ENCODE measurements at places on chromosomes 7 and 10. TPM values are rescaled to one million over a fixed set of nuclear protein-coding genes. Genes with fewer than 3 reads are reported as not detected.

DNA sequence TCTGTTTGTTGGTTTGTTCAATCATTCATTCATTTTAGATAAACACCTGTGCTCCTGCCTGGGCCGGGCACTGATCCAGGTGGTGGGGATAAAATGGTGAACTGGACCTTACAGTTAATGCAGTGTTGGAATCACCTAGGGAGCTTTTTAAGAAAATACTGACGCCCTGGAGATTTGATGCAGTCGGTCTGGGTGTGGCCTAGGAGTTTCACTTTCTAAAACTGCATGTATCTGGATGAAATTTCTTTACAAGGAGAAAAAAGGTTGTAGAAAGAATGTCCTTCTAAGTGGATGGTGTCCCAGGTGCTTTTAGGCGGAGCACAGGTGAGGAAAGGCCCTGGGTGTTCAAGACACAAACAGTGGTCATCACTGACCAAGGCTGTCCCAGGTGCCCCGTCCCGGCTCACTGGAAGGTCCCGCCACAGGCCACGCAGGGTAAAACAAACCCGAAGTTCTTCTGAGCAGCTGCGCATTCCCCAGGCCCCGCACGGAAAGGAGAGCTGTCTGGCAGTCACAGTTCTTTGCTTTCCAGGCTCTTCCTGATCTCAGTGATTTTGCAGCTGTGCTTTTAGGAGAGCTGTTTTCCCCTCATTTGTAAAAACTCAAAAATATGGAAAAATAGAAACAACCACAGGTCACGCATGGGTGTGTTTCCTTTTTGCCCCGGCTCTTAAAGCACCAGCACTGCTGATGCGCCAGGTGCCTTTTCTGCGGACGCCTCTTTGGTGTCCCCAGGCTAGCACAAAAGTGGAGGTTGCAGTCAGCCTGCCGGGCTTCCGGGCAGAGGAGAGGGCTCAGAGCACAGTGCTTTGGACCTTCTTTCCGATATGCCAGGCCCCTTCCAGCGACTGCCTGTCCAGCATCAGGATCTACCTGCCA, 161.9 kb downstream of the GRK5 start:
- no peak for DNase-seq

GRCh38 chr10:48895803-48896195, 43.8 kb downstream of the LRRC18 start:
- DNase-seq = no peak

- DNase-seq = no peak
These were observed 66.8 kb upstream of the CHST15 start for GRCh38 chr10:124160176-124160575.

- DNase-seq = no peak
These were observed 285.9 kb upstream of the CSTF2T start for GRCh38 chr10:51985336-51985735.

DNA sequence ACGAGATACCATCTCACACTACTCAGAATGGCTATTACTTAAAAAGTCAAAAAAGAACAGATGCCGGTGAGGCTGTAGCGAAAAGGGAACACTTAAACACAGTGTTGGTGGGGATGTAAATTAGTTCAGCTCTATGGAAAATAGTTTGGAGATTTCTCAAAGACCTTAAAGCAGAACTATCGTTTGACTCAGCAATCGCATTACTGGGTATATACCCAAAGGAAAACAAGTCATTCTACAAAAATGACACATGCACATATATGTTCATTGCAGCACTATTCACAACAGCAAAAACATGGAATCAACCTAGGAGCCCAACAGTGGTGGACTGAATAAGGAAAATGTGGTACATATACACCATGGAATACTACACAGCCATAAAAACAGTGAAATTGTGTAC, 56.9 kb downstream of the SAMD9 start:
- DNase-seq = no peak

GRCh38 chr10:60878224-60878623, 65.8 kb downstream of the RHOBTB1 start:
- no peak for DNase-seq

DNA sequence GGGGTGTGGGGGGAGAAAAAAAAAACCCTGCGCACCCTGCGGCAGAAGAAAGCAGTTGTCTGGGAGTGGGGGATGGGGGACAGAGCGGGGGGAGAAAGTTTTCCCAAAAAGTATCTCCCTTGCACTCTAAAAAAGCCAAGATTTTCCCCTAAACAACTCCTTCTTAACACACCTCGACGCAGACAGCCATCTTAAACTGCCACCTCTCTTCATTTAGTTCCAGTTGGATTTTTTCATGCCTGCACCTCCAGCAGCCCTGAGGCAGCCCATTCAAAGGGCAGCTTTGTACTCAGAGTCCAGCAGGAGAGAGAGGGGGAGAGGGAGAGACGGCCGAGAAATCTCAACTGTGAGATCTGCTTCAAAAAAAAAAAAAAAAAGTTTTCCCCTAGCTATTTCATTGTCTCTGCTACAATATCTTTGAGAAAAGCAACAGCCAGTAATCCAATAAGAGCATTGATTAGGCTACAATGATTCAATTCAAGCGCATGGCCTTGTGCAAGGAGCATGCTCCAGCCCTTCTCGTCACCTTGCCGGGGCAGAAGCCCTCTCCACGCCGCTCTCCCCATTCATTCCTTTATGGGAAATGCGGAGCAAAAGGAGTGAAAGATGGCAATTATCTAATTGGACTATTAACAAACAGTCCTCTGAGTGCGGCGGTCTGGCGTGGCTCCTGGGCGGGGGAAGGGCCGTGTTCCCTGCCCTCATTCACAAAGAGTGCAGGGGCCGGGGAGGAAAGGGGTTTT, 939 bp upstream of the VAX1 start:
- DNase-seq = no peak

GRCh38 chr7:22565315-22565811, 65.4 kb upstream of the STEAP1B start:
- DNase-seq = peak; percentile 29

DNA sequence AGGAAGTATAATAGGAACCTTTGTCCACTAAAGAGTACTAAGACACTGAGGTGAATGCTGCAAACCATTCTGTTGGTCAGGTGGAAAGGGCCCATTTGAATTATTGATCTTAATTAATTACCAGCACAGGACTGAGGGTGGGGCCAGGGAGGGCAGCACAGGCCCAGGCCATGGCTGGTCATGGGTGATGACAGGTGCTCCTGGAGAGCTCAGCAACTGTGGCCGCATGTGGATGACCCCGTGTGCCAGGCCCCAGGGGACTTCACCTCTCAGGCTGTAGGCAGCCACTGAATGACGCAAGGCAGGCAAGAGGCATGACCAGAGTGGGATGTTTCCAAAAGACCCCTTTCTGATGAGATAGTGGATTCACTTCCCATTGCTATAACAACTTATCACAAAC, 54.2 kb downstream of the HECW1 start:
- DNase-seq = no peak

SPAG6 gene
- total RNA-seq = not detected

CADPS2 gene
- total RNA-seq = 3.4 TPM

GLI3 gene
- total RNA-seq = 0.59 TPM

SSC4D gene
- not detected for total RNA-seq

GPR15LG gene
- total RNA-seq = not detected

CLCN1 gene
- not detected for total RNA-seq

PON1 gene
- not detected for total RNA-seq

SPDYE11 gene
- not detected for total RNA-seq

RBAK gene
- total RNA-seq = 1.3 TPM

CFAP70 gene
- 4.1 TPM for total RNA-seq
